ENCODE measurements at places on chromosomes 3 and 15.

DNA sequence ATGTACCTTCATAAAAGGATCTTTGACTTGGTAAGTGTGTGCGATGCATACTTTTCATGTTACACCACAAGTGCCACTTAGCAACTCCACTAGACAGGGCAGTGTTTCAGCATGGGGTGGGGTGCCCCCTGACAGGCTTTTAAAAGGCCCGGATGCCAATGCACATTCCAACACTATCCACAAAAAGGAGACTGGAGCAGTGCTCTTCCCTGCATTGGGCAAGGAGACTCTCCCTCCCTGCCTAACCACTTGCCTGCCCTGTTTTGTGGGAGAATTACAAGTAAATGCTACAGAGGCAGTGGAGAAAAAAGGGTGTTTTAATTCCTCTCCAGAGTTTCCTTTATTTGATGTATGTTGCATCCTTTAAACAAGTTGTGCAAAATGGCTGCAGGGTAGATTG lies 1.7 kb upstream of the RARB start:
- no peak for DNase-seq

DNA sequence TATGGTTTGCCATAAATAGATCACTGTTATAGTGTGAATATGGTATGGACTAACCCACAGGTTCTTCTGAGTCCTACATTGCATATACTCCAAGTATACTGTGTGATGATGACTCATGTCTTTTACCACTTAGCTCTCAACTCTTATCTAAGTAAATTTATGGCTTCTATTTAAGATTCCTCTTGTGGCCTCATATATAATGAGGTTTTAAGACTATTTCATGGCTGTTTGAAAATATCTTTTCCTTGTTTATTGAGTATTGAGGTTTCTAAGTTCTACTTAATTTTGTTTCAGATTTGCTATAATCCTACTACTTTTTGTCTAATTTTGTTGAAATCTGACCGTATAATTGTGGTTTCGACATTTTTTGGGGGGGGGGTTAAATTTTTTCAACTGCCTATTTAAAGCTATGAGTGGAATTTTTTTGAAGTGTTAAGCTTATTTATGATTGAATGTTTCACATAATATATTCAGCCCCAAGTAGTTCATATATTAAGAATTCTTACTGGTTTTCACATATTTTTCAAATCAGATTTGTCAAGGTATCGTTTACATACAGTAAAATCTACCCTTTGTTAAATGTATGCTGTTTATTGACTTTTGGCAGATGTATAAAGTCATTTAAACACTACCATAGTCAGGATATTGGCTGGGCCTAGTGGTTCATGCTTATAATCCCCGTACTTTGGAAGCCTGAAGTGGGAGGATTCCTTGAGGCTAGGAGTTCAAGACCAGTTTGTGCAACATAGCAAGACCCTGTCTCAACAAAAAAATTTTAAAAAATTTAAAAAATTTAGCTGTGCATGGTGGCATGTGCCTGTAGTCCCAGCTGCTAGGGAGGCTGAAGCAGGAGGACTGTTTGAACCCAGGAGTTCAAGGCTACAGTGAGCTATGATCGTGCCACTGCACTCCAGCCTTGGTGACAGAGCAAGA lies 11.7 kb downstream of the SLC25A36 start:
- no peak for DNase-seq

- no peak for DNase-seq
Observed at GRCh38 chr3:63656786-63657185, 4.3 kb downstream of the SNTN start.

DNA sequence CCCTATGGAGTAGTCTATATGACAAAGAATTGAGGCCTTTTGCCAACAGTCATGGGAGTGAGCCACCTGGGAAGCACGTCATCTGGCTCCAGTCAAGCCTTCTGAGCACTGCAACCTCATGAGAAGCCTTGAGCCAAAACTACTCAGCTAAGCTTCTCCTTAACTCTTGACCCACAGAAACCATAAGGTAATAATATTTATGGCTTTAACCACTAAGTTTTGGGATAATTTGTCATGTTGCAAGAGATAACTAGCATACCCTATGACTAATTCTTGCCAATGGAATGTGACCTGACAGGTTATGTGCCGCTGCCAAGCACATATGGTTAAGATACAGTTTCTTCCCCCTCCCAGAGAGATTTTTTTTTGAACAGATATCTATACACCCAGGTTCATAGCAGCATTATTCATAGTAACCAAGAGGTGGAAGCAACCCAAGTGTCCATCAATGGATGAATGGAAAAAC lies 11.8 kb upstream of the SLC6A11 start:
- no peak for DNase-seq

GRCh38 chr3:197854596-197855343 lies 63.7 kb downstream of the LRCH3 start:
- DNase-seq, result no peak

- DNase-seq, result no peak
Observed at GRCh38 chr3:42052484-42053351, 38.4 kb upstream of the TRAK1 start.

- DNase-seq, result no peak
Observed at GRCh38 chr3:42702982-42703694, 540 bp upstream of the HHATL start.
